ENCODE measurements at places on chromosomes 1 and 21.

- peak; percentile 69 for DNase-seq
These were observed at the start of gene HYI for GRCh38 chr1:43453442-43454269. Gene HYI (minus strand): TSS chr1:43453931. CDS start chr1:43453793, 138 bp downstream.

GRCh38 chr1:55726994-55727393, 511.8 kb upstream of the USP24 start:
- no peak for DNase-seq

- no peak for DNase-seq
These were observed 36.2 kb downstream of the IRF2BP2 start for GRCh38 chr1:234573711-234574299.

GRCh38 chr1:244296003-244296402, 155.7 kb downstream of the ADSS2 start:
- no peak for DNase-seq

- no peak for DNase-seq
These were observed 24.6 kb upstream of the GPR137B start for GRCh38 chr1:236117710-236118109.

GRCh38 chr1:34708106-34708505, 46.7 kb upstream of the GJB5 start:
- no peak for DNase-seq
